ENCODE measurements at places on chromosomes 1 and 21.

DNA sequence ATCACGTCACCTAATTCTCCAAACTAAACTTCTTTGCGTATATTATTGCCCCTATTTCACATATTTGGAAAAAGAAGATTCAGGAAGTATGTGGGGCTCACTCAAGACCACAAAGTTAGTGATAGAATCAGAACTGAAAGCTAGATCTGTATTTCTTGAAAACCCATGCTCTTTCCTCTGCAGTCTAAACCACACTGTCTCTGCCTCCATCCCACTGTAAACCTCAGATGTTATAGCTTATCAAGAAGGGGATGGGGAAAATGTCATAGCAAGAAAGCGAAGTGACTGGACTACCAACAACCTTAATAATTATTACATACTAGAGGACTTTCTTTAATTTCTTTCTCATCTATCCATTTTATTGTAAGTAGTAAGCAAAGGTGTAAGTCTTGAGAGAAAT, 257.7 kb upstream of the SGIP1 start:
- no peak for DNase-seq

DNA sequence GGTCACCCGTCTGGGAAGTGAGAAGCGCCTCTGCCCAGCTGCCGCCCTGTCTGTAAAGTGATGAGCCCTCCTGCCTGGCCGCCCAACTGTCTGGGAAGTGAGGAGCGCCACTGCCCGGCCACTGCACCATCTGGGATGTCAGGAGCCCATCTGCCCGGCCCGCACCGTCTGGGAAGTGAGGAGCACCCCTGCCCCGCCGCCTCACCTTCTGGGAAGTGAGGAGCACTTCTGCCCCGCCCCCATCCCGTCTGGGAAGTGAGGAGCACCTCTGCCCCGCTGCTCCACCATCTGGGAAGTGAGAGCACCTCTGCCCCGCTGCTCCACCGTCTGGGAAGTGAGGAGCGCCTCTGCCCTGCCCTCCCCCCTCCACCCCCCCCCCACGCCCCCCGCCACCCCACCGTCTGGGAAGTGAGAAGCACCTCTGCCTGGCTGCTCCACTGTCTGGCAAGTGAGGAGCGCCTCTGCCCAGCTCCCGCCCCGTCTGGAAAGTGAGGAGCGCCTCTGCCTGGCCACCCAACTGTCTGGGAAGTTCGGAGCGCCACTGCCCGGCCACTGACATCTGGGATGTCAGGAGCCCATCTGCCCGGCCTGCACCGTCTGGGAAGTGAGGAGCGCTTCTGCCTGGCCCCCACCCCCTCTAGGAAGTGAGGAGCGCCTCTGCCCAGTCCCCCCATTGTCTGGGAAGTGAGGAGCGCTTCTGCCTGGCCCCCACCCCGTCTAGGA, 4.5 kb upstream of the ZZZ3 start:
- no peak for DNase-seq

DNA sequence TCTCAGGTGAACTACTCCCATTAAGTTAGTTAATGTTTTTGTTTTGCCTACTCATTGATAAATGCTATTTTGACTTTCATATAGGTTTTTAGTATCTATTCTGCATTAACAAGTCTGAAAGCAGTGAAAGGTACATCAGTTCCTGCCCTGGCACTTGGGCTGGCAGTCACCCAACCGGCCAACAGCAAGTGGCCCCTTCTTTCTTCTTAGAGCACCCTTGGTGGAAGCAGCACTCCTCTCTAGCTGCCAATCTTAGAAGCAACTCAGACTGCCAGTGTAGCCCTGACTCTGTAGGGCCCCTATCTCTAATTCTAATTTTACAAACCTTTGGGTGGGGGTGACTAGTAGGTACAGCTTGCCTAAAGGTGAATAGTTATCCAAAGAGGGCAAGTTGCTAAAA, 155.7 kb downstream of the FGGY start:
- no peak for DNase-seq

DNA sequence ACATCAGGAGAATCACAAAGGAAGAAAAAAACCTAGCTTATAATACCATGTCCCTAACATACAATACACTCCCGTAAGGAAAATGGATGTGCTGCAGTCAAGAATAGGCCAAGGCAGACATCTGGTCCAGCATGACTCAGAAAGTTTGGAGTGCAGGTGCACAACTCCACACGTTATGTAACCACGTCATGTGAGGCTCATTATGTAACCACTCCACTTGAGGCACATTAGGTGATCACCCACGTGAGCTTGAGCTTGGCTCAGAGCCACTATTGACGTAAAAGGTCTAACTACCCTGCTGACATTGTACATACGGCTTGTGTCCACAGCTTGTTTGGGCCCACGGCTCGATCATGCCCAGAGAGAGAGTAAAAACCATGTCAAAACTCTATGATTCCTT, 99.8 kb upstream of the C1orf21 start:
- DNase-seq, result no peak

GRCh38 chr1:39842836-39843235, 40.5 kb downstream of the TRIT1 start:
- DNase-seq, result no peak

DNA sequence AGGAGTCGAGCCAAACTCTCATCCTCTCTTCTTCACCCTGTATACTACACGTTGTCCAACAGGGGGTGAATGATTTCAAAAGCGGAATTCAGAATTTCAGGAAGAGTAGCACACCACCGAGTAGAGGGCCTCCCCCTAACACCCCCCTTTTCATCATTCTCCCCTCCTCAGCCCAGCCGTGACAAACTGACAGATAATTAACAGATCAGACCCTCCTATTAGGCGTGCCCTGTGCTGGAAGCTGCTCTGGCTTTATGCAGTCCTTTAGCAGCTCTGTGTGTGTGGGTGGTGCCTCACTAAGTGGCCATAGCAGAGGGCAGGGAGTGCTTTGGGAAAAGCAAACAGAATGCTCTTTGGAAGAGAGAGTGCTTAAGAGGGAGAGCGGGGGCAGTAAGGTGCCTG, 44.3 kb downstream of the PEX14 start:
- DNase-seq, result no peak

- DNase-seq, result no peak
Measured at GRCh38 chr1:50332941-50333594, 90.2 kb downstream of the DMRTA2 start.

DNA sequence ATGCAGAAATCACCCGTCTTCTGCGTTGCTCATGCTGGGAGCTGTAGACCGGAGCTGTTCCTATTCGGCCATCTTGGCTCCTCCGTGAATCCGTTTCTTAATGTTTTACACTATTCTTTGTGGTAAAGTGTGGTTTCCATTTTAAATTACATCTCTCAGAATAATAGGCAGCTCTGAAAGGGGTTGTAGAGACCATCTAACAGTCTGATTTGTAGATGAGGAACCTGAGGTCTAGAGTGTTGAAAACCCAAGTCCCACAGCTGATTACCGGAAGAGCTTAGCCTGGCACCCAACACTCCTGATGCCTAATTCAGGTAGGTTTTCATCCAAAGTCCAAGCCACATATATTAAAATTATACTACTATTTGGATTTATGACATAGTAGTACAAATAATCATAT, 144.0 kb downstream of the LEPR start:
- DNase-seq, result no peak

DNA sequence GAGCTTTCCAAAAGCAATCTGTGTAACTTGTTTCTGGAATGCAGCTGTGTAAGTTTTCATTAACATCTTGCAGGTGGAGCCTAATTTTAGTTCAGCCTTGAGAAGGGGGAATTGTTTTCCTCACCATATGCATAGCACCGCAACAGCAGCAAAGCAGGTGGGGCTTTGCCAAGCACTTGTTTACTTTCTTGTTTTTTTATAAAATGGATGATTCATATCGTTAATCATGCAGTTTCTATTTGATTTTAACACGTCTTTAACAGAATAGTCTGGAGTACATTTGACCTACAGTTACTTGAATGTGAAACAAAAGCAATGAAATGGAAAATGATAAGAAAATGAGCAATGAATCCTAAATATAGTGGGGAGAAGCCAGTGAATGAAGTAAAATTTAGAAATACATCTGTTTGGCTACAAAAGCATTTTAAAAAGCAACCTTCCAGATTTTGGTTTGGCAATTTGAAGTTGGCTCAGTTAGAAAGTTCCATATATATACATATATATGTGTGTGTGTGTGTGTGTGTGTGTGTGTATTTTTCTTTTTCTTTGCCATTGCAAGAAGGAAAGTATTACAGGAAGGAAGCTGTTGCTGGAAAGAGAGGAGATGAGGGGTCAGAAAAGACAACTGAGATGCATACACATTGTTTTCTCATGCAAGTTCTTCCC, 119.0 kb upstream of the ADGRL2 start:
- DNase-seq, result no peak

GRCh38 chr21:25735646-25736597, 1.1 kb downstream of the GABPA start:
- peak; percentile 18 for DNase-seq

DNA sequence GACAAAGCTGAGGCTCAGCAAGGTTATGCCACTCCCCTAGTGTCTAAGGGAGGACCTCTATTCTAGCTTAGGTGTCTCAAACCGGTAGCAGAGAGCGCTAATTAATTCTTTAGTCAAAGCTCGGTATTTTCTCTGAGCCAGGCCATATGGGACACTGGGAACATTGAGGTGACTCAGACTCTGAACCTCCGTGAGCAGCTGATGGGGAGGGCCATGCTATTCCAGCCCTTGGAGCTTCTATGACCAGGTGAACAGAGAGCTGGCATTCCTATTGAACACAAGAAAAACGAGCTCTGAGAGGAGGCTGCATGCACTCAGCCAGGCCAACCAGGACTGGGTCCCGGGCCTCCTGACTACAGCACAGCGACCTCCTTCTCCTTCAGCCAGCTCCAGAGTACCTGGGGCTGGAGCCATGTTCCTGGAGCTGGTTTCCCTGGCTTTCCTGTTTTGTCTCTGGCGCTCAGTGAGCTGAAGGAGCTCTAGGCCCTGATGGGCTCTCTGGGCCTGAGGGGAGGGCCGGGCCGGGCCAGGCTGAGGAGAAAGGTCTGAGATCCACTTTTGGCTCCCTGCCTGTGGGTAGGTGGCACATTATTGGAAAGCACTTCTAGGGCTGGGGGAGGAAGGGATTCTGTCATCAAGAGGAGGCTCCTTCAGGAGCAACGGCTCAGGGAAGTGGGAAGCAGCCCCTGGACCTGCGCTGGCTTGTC, 37.0 kb downstream of the SLC9A1 start:
- DNase-seq, result no peak

GRCh38 chr1:94022471-94023189, 98.3 kb downstream of the ABCA4 start:
- DNase-seq, result no peak
